ENCODE measurements at places on chromosomes 12 and 14.

DNA sequence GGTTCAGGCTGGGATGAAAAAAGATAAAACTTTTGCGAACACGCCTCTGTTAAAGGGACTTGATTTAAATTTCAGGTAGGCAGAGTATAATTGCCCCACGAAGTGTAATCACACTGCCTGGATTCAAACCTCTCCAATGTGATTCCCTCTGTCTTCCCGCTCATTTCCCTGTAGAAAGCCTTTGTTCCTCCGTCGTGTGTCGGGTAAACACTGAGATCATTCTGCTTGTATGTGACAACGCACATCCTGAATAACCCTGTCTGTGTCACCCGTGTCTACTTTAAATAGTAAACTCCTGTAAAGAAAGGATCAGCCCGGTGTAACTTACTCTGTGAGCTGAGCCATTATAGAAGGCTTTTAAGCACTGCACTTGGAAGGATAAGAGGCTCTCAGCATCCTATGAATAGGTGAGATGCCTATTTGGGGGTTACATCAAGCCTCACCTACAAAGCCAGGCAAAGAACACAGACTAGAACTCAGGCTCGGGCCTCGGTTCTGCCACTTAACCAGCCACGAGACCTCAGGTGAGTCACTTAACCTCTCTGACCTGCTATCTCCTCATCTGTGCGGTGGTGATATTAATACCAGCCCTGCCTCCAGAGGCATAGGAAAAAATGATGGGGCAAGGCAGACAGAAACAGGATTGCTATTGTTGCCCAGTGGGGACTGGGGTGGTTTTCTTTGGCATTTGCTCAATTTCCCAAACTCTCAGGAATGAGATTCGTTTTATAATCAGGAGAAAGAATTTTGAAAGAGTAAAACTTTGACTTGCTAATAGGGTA lies 74.2 kb downstream of the RBM19 start:
- no peak for DNase-seq

- no peak for DNase-seq
These were observed 868 bp downstream of the SPATA7 start for GRCh38 chr14:88386256-88386794.

DNA sequence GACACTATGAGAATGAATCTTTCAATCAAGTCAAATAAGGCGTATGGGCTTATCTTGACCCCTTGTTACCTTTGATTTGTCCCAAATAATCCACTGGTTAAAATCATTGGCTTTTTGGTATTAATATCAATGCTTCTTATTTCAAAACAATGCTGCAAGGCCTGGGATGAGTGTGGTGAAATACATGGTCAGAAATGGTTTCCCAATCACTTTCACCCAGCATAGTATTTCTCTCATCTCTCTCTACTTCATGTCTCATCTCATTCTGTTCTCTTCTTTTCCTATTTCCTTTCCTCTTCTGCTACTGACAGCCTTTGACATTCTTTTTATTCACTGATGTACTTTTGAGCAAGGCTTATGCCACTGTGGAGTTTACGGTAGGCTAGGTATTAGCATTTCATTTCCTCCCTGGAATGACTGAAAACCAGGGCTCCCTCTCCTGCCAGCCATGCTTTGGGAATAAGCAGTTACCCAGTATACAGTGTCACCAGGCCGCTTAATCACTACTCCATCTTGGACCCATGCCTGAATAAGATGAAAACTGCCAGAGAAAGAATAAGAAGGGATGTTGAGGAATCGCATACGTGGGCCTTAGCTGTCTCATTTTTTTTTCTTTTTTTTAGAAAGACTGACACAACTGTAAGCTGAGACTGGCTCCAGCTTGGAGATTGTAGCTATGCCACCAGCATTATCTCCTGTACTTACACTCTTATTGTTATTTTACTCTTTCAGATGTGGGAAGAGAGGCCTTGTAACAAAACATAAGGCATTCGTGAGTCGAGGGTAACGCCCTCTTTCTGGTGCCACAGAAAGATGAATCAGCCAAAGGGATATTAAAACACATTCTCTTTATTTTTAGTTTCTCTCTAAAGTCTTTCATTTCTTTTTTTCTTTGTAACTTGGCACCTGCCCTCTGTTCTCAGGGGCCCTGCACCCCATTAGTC lies 53.5 kb downstream of the IGF1 start:
- no peak for DNase-seq

- DNase-seq = no peak
These were observed 90.2 kb downstream of the PPP1R12A start for GRCh38 chr12:79844693-79845092.

DNA sequence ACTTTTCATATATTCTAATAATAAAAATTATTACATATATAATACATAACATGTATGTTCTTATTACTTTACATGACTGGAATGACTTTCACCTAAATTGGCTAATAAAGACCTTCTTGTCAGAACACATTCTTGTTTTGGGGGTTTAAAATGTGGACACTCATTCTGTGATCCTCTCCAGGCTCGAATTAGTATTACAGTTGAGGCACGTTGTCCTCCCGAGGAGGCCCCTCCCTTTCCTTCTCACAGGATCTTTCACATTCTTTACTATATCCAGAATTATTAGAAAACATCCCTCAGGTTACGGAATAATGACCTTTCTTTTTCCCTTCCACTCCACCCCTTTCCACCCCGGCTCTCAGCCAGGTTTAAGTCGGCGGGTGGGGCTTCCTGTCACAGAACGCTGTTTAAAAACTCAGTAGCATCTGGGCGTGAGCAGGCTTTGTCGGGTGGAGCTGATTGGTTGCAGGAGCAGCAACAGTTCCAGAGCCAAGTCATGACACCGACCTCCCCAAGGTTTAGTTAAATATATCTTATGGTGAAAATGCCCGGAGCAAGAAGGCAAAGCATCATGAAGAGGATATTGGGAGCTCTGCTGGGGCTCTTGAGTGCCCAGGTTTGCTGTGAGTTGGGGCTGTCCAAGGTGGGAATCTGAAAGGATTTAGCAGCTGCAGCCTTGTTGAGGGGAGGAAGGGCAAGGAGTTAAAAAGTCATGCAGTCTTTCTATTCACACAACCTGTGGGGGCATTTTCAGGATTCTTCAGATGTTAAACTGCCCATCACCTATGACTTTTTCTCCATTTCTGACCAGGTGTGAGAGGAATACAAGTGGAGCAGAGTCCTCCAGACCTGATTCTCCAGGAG lies 396.7 kb upstream of the OR4E1 start:
- no peak for DNase-seq

- no peak for DNase-seq
These were observed 97.4 kb downstream of the PRKCH start for GRCh38 chr14:61418746-61419145.

DNA sequence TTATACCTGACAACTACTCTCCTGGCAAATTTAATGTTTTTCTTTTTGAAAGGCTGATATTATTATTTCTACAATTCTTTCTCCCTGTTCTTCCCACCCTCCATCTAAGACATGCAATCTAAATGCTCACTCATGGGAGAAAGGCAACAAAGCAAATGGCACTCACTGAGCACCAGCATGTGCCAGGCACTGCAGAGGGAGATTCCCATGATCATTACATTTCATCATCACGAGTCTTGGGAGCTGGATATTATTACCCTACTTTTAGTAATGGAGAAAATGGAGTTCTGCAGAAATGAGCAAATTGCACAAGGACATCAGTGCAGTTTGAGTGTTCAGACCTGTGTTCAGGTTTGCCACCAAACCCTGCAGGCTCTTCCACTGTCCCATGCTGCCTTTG lies 27.9 kb downstream of the PPM1H start:
- no peak for DNase-seq

- peak; percentile 23 for DNase-seq
These were observed 107.3 kb downstream of the SAMD4A start for GRCh38 chr14:54674046-54674741.

DNA sequence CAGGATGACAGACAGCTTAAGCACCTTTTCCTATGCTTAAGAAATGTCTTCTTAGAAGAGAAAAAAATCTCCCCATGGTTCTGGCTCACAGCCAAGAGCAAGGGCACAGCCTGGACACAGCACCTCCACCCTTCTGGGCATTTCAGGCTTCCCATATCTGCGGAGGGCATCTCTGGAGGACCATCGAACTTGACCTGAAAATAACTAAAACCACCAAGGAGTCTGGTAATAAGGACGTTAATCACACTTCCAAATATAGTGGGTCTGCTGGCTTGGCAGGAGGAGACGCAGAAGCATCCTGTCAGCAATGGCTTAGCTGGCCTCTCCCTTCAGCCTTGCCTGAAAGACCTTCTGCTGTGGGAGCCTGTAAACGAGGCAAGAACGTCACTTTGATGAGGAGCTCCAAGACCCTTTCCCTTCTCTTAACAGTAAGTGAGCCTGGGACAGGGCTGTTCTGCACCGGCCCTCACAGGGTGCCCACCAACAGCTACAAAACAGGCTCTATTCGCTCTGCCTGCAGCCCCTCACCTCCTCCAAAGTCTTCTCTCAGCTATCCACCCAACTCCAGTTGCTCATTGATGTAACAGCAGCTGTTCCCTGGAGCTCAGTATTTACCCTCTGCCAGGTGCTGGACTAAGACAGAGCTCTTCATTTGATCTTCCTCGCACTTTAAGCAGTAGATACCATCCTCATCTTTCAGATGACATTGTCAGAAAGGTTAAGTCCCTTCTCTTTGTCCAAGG lies 13.2 kb downstream of the SETD3 start:
- DNase-seq = no peak

DNA sequence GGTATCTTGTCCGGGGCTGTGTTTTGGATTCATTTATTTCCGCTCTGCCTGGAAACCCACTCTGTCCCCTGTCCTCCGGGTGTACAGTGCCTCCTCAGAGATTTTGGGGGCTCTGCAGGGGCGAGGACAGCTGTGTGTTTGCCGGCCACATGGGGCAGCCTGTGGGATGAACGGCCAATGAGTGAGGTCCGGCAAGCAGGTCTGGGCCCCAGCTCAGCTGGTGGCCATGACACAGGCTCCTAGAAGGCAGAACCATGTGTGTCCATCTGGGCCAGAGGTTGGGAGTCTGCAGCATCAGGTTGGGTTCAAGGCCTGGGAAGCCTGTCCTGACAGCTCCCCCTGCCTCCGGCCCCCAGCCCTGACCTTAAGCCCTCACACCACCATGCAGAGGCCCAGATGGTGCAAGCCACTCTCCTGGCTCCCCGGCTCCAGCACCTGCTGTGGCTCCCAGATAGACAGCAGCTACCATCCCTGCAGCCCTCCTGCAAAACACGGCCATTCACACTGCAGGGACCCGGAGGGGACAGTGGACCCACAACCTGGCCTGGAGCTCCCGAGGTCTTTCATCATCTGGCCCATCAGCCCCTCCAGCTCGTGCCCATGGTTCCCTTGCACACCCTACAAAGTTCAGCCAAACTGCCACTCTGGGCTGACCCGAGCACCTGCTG lies 220.1 kb upstream of the C14orf180 start:
- DNase-seq = no peak

DNA sequence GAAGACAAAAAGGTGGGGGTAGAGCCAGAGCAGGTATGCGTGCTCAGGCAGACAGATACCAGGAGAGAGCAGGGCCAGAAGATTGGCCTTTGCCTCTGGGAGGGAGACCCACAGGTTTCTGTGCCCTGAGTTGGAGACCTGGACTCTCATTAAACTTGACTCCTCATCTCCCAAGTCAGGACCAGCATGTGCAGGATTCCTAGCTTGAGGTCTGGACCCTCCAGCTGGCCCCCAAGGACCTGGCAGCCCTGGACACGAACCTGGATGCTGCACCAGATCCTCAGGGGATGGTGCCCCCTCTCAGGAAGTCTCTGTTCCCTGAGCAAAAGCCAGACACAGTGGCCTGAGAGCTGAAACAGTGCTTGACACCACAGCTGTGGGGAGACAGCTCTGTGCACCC lies 10.5 kb upstream of the KRT73 start:
- no peak for DNase-seq

GRCh38 chr12:54958048-54958658 lies 26.4 kb downstream of the TESPA1 start:
- DNase-seq = no peak

- no peak for DNase-seq
These were observed 176.8 kb downstream of the PHLDA1 start for GRCh38 chr12:75854681-75855309.

GRCh38 chr14:69133206-69134125 lies 19.5 kb downstream of the DCAF5 start:
- no peak for DNase-seq

GRCh38 chr12:20852649-20853048 lies 42.1 kb downstream of the SLCO1B3 start:
- DNase-seq = no peak

GRCh38 chr14:92521058-92521415 lies 7.5 kb downstream of the RIN3 start:
- DNase-seq = no peak

DNA sequence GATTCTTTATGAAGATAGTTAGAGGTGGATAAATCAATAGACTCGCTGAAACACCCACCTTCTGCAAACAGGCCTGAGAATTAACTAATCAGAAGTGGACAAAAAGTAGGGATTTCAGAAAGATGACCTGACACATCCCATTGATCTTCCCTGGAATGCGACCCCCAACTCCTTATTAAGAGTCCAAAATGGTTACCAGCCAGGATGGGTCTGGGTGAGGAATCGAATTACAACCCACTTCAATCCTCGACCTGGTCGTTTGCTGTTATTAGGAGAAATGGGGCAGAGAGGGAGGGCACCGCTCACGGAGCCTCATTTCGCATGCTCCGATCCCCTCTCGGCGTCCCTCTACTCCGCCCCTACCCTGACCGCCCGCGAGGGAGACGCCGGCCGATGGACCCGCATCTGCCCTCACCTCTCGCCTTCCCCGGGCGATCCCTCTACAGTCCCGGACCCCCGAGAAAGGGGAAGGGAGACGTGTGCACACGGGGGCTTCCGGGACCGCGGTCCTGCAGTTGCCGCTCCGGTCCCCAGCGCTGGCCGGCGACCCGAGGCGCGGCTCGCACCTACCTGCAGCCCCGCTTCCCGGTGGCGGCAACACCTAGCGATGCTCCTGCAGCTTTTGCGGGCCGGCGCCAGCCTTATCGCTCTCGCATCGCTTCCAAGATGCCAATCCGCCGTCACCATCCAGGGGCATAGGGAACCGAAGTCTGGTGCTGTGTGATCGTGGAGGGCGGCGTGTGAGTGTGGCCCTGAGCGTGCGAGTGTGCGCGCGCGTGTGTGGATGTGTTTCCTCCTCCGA lies 69.3 kb upstream of the USP15 start:
- peak; percentile 4 for DNase-seq

DNA sequence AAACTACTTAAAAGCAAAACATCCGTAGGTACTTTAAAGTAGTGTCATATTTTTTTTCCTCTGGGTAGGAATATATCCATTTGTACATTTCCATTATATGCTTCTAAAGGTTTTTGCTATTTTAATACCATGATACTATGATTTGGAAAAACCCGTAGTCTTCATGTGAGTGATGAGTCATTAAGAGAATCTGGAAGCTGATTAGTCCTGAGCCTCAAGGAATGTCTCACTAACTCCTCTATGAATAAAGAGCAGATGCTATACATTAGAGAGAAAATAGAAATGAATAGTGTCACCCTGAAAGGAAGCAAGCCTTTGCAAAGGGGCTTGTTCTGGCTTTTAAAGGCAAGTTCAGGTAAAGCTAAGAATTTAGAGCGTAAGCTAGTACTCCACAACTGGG lies 432.1 kb downstream of the CCDC91 start:
- no peak for DNase-seq

- no peak for DNase-seq
These were observed 15.7 kb upstream of the NFKBIA start for GRCh38 chr14:35420036-35420811.

GRCh38 chr12:124719231-124719630 lies 144.4 kb downstream of the SCARB1 start:
- DNase-seq = no peak
